MG63 (cell line): ENCODE measurements at places on chromosomes 11 and 22. TPM values are rescaled to one million over a fixed set of nuclear protein-coding genes. Genes with fewer than 3 reads are reported as not detected.

The GALNT18 gene
- total RNA-seq, result 12.9 and 25.3 TPM in 2 replicates

The ADM gene
- 95.6 and 135 TPM in 2 replicates for total RNA-seq

The GNAZ gene
- total RNA-seq, result 10.5 and 12.8 TPM in 2 replicates

The ACAD8 gene
- total RNA-seq, result 12.3 and 14.9 TPM in 2 replicates

The C1QTNF6 gene
- 3.9 and 23.9 TPM in 2 replicates for total RNA-seq

The SYNGR1 gene
- 32.3 and 58.3 TPM in 2 replicates for total RNA-seq

The SLC17A6 gene
- not detected in 2 replicates for total RNA-seq

The ANO5 gene
- not detected in 2 replicates for total RNA-seq

The MYO7A gene
- not detected in 2 replicates for total RNA-seq

DNA sequence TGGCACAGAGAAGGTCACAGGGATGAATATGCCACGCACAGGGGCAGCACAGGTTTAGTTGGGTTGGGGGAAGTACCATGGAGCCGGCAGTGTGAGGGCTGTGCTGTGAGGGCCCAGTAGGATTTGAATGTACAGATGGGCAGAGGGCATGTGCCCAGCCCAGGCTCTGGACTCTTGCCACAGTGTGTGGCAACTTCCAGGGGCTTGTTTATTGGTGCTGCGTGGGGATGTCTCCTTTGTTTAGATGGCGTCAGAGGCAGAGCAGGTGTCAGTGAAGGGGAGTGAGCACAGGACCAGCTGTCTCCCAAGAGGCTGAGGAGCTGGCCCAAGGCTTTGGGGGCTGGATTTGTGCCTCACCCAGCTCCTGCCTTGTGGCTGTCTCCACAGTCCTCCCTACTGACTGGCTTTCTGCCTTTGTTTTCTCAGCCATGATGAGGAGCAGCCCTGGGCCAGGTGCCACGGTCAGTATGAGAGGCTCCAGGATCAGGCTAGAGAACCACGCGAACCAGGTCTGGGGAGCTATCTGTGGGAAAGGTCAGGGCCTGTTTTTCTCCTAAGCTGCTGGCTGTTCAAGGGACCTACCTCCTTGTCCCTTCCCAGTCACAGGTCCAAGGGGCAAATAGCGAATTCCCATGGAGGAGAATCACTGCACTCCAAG, 21.9 kb downstream of the SUN2 start:
- DNase-seq, result peak; percentile 59

DNA sequence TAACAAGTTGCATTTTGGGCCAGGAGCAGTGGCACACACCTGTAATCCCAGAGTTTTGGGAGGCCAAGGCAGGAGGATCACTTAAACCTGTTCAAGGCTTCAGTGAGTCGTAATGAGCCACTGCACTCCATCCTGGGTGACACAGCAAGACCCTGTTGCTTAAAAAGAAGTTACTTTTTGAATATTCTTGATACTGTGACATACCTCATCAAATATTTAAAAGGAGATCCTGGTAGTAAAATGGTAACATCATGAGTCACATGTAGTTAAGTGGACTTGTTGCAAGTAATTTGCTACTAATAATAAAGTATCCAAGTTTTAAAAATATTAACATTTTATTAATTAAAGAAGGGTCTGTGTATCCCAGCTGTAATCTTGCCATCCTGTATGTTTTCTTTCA, 18.3 kb downstream of the HMGXB4 start:
- DNase-seq, result peak; percentile 12

- no peak for DNase-seq
Measured at GRCh38 chr11:82754410-82754809, 20.7 kb upstream of the FAM181B start.

DNA sequence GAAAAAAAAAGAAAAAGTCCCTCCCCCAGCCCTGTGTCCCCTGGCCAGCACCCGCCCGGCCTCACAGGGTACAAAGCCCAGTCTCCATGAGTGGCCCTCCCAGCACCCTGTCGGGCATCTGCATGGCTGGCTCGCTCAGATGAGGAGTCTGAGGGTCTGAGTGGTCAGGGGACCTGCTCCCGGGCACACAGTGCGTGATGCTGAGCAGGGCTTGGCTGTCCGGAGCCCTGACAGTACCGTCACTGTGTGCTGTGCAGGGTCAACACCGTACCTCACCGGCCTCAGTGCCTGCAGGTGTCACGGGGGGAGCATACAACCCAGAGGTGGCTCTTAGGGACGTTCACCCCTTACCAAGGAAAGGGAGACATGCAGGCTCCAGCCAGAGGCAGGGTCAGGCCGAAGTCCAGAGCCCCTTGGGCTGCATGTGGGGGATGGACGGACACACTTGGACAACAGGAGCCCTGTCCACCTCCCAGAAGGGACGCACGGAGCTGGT, 3.6 kb upstream of the PLXNB2 start:
- DNase-seq, result no peak

- DNase-seq, result no peak
Measured at GRCh38 chr11:59559886-59560285, 48.5 kb downstream of the OR4D9 start.

GRCh38 chr11:10502770-10503169, 38.2 kb downstream of the RNF141 start:
- no peak for DNase-seq

DNA sequence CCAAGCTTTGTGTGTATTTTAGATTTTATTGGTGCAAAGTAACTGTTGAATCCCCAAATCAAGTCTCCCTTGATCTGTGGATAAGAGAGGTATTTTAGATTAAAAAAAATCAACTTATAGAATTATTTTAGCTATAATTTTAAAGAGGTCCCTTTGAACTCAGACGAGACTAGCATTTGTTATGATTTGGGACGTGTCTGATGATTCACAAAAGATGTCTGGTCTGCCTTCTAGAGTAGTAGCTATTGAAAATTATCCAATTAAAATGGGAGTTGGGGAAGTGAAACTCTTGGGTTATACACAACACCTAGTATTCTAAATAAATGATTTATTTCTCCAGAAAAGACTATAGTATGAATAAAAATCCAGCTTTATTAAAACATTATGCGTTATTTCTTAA, 227.9 kb upstream of the GRIA4 start:
- no peak for DNase-seq

DNA sequence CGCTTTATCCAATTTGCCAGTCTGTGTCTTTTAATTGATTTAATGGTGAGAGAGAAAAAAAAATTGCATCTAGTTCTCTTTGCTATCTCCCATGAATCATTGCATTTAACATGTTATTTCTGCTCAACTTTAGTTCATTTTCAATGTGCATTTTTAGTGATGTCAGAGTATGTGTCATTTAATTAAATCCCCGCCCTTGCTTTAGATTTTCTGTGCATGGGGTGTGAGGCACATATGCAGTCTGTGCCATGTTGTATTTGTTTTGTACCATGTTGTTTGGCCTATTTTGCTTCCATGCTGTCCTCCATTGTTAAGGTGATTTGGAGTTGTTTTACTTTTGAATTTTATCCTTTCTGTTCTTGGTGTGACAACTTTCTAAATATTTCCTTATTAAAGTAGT, 8.3 kb upstream of the NCR3LG1 start:
- no peak for DNase-seq

- DNase-seq, result no peak
Measured at GRCh38 chr22:38148245-38148644, 33.4 kb downstream of the PLA2G6 start.

- peak; percentile 43 for DNase-seq
Measured at GRCh38 chr11:32176223-32176934, 85.5 kb downstream of the RCN1 start.

- no peak for DNase-seq
Measured at GRCh38 chr11:68783216-68783821, 32.0 kb upstream of the TESMIN start.

DNA sequence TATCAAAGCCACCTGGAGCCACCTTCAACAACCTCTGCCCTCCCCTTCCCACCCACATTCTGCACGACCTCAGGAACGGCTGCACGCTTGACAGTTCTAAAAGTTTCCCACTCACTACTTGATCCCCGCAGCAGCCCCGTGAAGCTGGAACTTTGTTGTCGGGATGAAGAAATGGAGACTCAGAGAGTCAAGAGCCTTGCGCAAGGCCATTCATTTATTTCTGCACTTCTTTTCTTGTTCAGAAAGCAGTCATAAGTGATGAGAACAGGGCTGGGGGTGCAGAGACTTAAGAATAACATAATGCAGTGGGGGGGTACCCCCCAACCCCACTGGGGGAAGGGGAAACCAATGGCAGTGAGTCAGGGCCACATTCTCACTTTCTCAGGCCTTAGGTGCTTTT, 2.2 kb upstream of the ZFTA start:
- DNase-seq, result no peak

DNA sequence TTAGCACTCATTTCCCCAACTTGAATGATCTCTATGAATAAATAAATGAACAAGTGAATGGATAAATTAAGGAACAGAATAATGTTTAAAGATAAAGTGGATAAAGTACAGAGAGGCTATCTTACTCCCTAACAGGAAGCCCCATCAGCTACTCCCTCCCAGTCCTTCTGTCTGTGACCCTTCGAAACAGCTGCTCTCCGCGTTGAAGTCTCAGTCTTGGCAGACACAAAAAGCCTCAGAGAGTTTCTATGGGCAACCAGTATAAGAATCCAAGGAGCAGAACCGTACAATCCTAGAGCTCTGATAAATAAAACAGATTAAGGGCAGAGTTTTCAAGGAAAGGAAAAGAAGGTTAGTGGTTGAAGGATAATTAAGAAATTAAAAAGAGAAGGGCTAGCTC, 35.0 kb downstream of the GUCY1A2 start:
- DNase-seq, result no peak

DNA sequence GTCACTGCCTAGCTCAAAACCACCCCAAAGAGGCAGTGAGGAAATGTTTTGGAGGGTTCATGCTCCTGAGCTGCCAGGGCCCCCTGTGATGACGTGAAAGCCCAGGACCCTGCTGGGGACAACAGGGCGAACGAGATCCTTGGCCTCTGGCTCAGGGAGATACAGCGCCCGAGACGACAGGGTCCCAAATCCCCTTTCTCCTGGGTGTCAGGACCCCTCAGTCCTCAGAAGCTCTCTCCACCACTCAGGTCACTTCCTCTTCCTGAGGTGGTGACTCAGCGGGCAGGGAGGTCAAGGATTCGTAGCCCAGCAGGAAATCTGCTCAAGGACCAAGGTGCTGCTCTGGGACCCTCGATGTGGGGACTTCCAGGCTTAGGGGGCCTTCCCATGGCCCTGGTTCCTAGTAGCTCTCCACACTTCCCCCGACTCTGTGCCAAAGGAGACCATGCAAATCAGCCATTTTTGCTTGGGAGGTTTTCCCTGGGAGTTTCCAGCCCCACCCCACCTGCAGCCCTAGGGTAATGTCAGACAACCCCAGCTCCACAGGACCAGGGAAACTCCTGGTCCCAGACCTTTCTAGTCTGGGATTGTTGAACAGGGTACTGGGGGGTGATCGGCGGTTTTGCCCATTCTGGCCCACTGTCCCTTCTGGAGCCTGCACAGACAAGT, 12.8 kb downstream of the BCL9L start:
- DNase-seq, result peak; percentile 66

- no peak for DNase-seq
Measured at GRCh38 chr11:2085251-2086066, 53.7 kb downstream of the IGF2 start.
